Activated CD4-positive, alpha-beta T cell treated with anti-CD3 and anti-CD28 coated beads, Interleukin-2, amount 50 U/mL, for 4 hours (primary cell): ENCODE measurements at places on chromosomes 12 and 14.

- no peak for DNase-seq
Measured at GRCh38 chr12:88833641-88834116, 253.4 kb upstream of the KITLG start.

GRCh38 chr12:22287776-22288621, 46.5 kb downstream of the ST8SIA1 start:
- DNase-seq: peak; percentile 12

GRCh38 chr12:107402041-107403022, 283.3 kb upstream of the PWP1 start:
- peak; percentile 59 for DNase-seq

- peak; percentile 32 for DNase-seq
Measured at GRCh38 chr12:104485651-104486362, 29.1 kb downstream of the CHST11 start.

DNA sequence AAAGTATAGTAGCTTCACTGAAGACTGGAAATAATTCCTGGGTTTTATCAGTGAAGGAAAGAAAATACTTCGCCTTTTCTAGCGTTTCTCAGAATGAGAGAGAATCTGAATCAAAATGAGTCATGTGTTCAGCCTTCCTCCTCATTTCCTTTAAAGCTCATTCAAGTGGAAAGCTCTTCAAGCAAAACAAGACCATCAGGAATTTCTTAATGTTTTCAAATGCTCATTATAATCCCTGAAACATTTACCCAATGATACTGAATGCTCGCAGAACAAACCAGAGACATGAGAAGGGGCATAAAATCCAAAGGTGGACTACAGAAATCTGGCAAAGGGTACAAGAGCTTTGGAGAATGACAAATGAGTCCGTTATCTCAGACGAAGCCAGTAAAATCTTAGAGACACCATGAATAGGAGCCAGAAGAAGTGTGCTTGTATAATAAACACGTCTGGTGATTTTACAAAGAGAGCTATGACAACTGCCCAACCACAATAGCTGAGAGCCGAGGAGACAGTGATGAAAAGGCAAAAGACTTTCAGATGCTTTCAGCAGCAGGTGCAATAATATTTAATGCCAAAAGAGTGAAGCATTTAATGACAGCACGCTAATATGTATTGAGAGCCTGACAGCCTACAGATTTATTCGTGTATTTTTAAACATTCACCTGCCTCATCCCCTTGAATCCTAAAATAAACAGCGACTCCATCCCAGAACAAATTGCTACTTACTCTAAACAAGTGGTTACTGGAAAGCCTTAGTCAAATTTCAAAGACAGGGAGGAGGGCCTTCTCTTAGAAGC, 19.0 kb downstream of the SPRING1 start:
- no peak for DNase-seq

DNA sequence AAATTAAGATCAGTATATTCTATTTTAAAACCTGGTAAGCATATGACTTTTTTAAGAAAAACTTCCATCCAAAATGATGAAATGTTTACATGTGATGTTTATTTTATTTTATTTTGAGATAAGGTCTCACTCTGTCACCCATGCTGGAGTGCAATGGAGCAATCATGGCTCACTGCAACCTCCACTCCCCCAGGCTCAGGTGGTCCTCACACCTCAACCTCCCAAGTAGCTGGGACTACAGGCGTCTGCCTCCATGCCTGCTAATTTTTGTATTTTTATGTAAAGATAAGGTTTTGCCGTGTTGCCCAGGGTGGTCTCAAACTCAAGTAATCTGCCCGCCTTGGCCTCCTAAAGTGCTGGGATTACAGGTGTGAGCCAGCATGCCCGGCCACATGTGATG, 141.8 kb downstream of the ZFP36L1 start:
- DNase-seq: no peak

- DNase-seq: no peak
Measured at GRCh38 chr12:68638171-68638570, 27.5 kb downstream of the RAP1B start.

GRCh38 chr14:87617079-87617478, 375.9 kb downstream of the GALC start:
- DNase-seq: no peak

- DNase-seq: no peak
Measured at GRCh38 chr12:68451261-68452077, 119.3 kb upstream of the MDM1 start.

DNA sequence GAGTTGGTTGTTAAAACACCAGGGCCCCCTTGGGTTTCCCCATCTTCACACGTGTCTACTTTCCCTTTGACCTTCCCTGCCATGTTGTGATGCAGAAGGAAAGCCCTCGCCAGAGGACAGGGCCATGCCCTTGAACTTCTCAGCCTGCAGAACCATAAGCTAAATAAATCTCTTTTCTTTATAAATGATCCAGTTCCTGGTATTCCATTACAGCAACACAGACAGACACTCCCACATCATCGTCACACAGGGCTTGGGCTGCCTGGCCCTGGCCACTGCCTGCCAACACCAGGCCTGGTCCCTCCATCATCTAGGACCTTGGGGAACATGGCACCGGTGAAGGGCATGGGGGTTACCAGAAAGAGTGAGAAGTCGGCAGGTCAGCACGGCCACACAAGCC, 84.8 kb downstream of the DPF3 start:
- no peak for DNase-seq

- DNase-seq: no peak
Measured at GRCh38 chr12:96183734-96184370, 10.3 kb upstream of the ELK3 start.

DNA sequence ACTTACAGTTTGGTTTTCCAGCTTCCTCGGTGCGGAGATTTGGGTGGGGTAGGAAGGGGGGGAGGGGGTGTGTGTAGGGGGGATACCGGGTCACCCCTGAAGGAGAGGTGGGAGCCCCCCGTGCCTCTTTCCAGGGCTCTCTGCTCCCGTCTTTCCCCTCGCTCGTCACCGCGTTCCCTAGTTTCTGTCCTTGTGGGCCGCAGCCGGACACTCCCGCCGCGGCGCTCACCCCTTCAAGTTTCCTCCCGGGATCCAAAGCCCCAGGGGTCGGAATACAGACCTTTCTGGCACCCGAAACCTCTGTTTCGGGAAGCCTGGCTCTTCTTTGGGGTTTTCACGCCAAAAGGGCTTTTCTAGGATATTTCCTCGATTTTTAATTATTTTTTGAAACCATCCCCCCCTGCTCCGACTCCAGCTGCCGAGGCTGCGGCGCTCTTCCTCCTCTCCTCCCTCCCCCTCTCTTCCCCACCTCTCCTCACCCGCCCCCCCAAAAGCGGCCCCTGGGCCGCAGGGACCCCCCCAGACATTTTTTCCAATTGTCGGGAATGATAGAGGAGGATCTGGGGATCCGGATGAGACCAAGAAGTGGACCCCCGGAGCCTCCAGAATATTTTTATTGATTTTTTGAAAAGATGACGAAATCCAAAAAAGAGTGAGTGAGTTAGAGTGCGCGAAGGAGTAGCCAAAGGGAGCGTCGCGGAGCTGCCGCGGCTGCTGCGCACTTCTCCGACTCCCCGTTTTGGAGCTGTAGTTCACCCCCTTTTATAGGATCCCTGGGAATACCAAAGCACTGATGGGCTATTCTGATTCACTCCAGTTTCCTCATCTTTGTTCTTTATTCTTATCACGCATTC, 1.7 kb downstream of the CCND2 start:
- no peak for DNase-seq

- DNase-seq: no peak
Measured at GRCh38 chr14:95222151-95222631, 64.9 kb upstream of the DICER1 start.

DNA sequence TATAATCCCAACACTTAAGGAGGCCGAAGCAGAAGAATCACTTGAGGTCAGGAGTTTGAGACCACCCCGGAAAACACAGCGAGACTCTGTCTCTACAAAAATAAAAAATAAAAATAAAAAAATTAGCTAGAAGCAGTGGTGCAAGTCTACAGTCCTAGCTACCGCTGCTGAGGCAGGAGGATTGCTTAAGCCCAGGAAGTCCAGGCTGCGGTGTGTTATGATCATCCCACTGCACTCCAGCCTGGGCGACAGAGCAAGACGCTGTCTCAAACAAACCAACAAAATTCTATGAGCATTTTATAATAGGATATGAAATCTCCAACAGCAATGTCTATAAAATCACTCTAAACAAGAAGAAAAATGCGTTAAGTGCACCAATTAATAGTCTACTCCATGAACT, 75.3 kb downstream of the PPP1R12A start:
- DNase-seq: no peak

- no peak for DNase-seq
Measured at GRCh38 chr14:32205984-32206383, 2.9 kb upstream of the RNU6-8 start.

- no peak for DNase-seq
Measured at GRCh38 chr12:29634057-29634456, 136.6 kb upstream of the OVCH1 start.

- no peak for DNase-seq
Measured at GRCh38 chr12:69204191-69204590, 35.2 kb upstream of the CPSF6 start.

- DNase-seq: no peak
Measured at GRCh38 chr12:113096675-113097461, 38.7 kb downstream of the RASAL1 start.

- DNase-seq: no peak
Measured at GRCh38 chr12:23729359-23729758, 220.1 kb downstream of the SOX5 start.

DNA sequence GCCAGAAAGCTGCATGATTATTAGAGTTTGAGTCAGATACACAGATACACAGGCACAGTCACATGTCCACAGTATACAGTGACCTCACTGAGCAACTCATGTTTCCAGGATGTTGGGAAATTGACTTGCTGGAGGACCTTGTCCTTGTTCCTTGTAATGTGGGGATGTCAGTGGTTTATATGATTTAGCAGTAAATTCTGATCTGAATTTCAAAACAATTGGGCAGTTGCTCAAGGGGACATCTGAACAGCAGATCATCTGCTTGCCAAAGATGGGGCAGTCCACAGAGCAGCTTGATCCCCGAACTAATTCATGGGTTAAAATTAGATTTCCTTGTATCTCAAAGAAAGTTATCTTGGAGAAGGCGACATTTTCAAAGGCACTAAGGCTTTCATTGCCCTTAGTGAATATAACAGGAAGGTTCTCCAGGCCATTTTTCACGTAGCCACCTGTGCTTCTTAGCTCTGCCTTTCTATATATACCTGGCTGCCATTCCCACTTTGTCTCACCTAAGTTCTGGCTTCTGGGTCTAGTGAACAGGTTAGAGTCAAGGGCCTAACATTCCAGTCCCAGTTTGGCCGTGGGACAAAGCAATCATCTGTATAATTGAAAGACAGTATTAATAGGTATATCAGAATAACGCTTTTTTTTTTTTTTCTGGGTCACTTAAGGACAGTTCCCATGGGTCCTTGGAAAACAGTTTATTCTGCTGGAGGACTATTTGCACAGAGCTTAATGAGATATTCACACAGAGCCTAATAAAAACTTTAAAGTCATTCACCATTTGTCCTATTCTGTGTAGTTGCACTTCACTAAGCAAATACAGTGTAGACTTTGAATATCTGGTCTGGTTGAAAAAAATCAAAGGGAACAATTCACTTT, 64.9 kb upstream of the STRN3 start:
- DNase-seq: no peak

DNA sequence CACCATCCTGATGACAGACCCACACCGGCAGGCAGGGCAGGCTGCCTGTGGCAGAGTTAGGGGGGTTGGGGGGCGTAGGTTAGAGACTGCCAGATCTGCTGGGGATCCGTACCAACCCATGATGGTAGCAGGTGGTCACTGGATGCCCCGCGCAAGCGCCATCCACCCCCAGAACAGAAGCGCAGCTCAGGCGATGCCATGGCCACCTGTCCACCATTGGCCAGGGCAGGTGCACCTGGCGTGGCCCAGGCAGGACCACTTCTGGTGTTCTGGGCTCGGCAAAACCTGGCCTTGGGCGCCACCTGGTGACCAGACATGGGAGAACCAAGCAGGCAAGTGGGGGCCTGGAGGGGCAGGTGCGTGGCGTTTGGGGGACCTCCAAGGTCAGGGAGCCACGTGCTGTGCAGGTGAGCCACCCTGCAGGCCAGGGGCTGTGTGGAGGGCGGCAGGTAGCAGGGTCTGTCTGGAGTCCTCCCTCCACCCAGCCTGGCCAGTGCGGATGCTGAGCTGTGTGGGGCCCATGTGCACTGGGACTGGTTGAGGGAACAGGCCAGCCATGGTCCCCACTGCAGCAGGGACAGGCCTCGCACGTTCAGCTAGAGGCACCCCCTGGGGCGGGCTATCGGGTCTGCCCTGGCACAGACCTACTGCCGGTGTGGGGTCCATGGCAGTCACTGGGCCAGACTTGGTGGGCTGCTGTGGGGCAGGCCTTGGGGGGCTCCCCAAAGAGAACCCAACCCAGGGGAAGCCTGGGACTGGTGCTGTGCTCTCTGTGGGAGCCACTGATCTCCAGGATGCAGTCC, 15.6 kb downstream of the BAG5 start:
- DNase-seq: peak; percentile 76

DNA sequence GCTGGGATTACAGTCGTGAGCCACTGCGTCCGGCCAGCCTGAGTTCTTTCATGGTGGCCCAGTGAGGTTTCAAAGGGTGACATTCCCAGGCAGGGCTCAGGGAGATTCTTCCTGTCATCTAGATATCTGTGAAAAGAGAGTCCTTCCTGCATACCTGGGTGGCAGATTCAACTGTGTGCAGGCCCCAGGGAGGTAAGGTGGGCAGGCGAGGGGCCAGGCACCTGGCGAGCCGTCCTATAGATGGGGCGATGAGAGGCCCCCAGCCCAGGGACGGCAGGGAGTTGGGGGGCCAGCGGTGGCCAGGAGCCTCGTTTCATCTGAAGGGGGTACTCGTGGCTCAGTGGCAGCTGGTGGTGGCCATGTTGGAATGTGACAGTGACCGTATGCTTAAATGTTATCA, 7.1 kb upstream of the EP400 start:
- DNase-seq: no peak

- DNase-seq: no peak
Measured at GRCh38 chr12:47156167-47156736, 76.5 kb upstream of the AMIGO2 start.

- no peak for DNase-seq
Measured at GRCh38 chr12:116012757-116013156, 264.7 kb downstream of the MED13L start.

DNA sequence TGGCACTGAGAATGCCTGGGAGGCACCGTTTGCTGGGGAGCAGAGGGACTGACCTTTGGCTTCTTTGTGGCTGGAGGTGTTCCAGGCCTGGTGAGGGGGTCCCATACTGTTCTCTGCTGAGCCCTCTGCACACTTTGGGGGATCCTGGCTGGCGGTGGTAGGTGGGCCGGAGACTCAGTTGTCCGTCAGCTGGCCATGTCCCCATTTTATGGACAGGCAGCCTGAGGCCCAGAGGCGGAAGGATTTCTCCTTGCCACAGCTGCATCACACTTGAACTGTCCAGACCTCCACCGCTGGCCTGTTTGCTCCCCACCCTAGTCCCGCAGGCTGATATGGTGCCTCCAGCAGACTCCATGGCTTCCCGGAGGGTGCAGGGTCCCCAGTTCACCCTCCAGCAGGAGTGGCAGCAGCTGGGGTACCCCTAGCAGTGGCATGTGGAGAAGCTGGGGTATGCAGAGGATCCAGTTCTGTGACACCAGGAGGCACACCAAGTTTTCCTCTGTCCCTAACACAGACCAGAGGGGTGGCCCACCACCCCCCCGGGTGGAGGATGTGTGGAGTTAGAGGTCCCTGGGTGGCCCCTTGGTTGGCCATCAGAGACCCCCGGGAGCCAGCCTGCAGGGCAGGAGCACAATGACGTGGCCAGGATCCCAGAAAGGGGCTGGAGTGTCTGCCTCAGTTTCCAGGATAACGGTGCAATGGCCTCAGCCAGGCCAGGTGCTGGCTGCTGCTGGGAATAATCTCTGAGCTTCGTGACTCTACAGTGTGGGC, 14.8 kb downstream of the SLC25A29 start:
- DNase-seq: no peak

- DNase-seq: no peak
Measured at GRCh38 chr12:119573086-119573485, 20.5 kb upstream of the TMEM233 start.

GRCh38 chr14:76941946-76942805, 86.3 kb downstream of the IRF2BPL start:
- DNase-seq: no peak
